H7 (cell line): ENCODE measurements at places on chromosomes 1 and 21.

DNA sequence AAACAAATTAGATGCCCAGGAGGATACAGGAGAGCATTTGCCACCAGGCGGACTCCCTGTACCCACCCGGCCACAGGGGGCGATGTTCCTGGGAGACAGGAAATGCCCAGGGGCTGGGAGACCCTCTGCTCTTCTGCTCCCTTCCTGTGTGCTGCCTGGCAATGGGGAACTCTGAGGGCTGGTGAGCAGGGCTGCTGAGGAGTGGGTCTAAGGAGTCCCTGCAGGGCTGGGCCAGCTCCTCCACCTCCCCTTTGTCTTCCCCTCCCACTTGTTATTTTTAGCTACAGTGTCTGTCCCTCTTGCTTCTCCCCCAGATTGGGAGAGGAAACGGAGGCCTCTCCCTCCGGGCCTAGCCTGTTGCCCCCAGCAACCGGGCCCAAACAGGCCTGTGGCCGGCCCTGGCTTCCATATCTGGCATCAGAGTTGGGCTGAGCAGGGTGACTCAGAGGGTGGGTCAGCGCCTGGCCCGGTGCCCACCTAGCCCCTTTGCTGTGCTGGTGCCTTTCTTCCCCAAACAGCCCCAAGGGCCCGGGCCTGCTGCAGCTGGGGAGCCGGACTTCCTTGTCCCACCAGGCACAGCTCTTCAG lies 11.6 kb downstream of the LMNA start:
- peak; percentile 75 for DNase-seq

DNA sequence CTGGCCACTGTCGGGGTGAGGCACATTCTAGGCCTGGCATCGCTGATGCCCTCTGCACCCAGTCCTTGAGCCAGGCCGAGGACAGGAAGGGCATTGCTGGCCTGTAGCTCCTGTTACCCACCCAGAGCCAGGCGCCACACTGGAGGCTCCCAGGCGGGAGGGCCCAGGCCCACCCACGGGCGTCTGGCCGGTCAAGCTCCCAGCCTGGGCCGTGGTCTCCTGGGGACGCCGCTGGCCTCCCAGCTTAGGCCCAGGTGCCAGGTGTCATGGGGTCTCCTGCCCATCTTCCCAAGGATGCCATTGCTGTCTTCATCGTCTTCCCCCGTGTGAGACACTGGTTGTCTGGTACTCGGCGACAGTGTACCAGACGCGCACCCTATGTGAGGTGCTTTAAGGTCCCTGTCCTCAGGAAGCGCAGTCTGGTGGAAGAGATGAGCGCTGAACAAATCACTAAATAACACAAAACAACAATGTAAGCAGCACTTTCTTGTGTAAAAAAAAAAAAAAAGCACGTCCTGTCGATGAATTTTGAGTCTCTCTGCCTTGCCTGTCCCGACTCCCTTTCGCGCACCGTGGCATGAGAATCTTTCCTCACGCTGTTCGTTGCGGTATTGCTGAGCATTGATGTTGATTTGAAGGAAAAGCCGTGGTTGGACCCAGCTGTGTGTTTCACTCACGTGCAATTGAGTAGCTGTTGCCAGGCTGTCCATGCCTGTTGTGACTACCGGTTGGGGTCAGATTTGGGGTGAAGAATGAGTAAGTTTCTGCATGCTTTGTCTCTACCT lies 27.0 kb upstream of the TRAPPC10 start:
- DNase-seq = peak; percentile 56

GRCh38 chr1:89945852-89946476 lies 48.9 kb upstream of the ZNF326 start:
- DNase-seq = no peak

- DNase-seq = no peak
Measured at GRCh38 chr1:40243351-40243750, 4.4 kb upstream of the TMCO2 start.

DNA sequence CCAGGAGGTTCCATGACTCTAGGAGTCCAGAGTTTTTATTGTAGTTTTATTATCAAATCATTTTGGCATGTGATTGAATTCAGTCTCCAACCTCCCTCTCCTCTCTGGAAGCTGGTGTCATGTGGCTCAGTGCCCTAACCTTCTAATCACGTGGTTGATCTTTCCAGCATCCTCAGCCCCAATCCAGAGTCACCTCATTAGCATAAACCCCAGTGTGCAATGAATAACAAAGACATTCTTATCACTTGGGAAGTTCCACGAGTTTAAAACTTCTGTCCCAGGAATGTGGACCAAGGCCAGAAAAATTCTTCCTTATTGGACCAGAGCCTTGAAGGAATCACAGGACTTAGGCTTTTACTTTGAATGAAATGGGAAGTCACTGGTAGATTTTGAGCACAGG lies 52.2 kb downstream of the KIRREL1 start:
- peak; percentile 69 for DNase-seq

DNA sequence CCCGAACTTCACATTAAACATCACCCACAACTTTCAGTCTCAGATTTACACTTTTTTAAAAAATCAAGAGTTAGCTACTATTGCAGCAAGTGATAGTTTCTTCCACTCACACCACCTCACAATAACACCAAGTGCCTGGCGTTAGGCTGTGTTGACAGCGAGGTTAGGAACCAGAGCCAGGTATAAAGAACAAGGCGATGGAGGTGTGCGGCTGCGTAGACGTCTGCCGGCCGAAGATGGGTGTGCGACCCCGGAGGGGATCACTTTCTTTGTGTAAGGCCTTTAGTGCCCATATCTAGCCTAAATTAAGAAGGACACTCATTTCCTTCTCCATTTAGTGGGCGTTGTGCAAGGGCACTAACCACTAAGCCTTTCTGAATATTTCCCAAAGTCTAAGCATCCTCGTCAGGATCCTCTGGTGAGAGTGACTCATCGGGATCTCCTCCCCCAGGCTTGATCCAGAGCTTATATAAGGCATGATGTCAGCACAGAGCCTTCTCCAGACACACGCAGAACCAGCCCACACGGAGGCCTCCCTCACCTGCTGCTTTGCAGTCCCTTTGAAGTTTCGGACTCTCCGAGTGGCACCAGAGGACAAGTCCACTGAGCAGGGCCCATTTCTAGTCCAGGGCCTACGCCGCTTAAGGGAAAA lies 11.8 kb downstream of the NHLH2 start:
- DNase-seq = no peak

- DNase-seq = peak; percentile 66
Measured at GRCh38 chr1:247287460-247287859, 31.6 kb downstream of the VN1R5 start.

DNA sequence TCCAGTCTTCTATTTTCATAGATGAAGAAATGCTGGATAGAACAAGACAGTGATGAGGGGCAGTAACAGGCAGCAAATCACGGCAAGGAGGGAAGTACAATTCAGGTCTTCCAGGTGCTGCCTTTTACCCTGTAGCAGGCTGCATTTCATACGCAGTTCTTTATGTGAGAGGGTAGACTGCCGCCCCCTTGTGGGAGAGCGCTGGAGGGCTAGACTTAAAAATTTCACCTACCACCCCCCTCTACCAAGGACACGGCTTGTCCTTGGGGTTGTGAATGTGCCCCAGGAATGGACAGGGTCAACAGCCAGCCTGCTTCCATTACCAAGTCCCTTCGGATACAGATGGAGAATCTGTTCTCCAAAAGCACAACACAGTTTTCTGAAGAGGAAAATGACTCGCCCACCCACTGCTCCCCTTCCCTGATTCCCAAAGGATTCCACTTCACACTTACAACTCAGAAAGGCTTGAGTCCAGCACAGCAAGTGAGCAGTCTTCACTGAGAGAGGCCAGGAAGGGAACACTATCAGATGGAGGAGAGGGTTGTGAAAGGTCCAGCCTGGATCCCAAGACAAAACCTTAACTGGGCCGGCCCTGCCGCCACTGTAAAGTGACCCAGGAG lies 7.4 kb downstream of the WDR77 start:
- peak; percentile 59 for DNase-seq

- DNase-seq = no peak
Measured at GRCh38 chr1:154767315-154768240, 102.5 kb downstream of the KCNN3 start.

DNA sequence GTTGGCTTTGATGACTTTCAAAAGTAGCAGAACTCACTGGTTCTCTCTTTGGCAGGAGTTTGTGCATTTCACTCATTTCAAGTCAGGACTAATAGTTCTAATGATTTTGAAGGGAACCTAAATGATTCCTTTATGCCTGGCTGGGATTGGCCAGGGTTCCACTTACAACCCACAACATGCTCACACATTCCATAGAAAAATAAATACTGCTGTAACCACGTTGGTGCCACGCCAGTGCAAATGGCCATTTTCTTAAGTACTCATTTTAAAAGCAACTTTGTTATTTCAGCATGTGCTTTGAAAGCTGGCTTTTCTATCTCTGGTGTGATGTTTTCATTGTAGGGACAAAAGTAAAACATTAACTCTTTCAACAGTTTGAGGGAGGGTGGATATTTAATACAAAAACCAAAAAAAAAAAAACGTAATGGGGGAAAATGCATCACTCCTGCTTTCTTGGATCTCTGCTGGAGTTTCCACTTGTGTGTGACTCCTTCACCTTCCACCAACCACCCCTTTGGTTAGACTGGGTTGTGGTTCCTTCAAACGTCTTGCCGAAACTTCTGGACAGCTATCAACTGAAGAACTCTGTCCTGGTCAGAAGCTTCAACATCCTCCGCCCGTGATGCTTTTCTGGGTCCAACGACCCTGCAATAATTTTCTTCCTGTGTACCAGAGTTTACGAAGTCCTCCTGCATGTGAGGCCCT lies 300.4 kb upstream of the RUNX1 start:
- no peak for DNase-seq
